Stimulated activated CD4-positive, alpha-beta T cell treated with anti-CD3 and anti-CD28 coated beads, Interleukin-2, amount 100 ng/mL, for 4 hours (primary cell): ENCODE measurements at places on chromosomes 6 and 20.

DNA sequence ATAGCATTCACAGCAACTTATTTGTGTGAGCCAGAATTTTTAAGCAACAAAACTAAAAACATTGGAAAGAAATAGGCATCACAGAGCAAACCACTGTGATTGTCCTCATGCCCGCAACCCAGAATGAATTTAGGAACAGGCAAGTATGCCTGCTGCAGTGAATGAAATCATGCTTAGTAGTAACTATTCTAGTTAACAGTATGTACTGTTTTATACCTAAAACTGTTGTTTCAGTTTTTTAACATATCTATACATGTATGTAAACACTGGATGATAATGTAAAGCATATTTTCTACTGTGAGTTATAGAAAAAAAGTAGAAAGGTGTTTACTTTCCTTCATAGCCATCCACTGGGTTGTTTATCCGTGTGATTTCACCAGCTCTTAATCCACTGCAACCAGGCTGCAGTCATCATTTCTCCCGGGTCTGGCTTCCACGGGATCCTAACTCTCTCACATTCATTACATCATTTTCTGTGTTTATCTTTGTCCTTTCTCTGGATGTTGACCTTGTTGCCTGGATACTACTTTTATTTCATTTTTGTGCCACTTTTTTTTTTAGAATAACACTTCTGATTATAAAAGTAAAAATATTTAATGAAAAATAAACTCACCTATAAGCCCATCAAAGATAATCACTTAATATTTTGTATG lies 3.6 kb upstream of the ARFGEF3 start:
- DNase-seq, result no peak

GRCh38 chr20:47843886-47844567 lies 58.7 kb upstream of the SULF2 start:
- no peak for DNase-seq

GRCh38 chr6:144632266-144632665 lies 347.1 kb downstream of the UTRN start:
- no peak for DNase-seq

GRCh38 chr6:131250122-131250521 lies 114.9 kb downstream of the AKAP7 start:
- no peak for DNase-seq

DNA sequence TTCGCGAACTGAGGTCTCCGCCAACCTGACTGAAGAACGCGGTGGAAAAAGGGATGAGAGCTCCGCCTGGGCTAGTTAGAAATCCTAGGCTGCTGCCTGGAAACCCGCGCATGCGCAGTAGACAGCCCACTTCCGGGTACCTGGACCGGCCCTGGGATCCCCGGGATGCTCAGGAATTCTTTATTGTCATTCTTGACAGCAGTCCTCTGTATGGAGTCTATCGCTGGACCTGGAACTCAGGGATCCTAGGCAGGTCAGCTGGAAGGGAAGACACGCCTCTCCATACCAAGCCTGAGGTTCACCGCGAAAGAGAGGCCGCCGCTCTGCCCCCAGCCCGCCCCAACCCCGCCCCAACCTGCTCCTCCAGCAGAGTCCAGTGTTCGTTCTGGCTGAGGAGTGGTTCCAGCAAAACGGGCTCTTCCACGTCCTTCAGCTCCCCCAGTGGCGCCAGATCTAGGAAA lies 1379.2 kb upstream of the DEFB115 start:
- no peak for DNase-seq

DNA sequence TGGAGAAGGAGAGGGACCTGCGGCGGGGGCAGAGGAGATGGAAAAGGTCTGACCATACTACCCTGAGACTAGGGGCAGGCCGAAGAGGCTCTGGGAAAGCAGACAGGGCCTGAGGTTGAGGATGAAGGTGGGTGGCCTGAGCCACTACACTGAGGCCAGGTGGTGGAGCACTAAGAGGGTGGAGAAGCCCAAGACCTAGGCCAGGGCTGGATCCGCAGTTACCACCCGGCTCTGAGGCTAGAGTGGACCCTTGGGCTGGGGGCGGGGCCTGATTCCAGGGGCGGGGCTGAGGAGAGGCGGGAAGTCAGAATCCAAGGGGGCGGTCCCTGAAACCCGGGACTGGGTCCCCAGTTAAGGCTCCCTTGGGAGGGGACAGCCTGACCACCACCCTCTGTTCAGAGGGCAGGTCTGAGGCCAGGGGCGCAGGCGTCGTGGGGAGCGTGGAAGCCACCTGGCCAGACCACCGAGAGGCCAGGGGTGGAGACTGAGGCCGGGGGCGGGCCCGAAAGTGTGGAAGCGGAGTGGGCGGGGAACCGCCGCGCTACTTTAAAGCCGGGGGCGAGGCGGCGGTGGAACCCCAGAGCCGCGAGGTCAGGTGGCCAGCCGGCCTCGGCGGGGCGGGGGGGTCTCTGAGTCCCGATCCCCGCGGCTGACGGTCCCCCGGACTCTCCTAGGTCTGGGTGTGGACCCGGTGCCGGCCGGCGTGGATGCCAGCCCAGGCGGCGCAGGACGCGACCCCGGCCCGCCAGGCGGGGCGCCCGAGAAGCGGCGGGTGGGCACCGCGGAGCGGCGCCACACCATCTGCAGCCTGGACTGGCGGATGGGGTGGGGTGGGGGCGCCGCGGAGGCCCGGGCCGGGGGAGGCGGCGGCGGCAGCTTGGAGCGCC lies 8.3 kb downstream of the CCM2L start:
- DNase-seq, result peak; percentile 16

DNA sequence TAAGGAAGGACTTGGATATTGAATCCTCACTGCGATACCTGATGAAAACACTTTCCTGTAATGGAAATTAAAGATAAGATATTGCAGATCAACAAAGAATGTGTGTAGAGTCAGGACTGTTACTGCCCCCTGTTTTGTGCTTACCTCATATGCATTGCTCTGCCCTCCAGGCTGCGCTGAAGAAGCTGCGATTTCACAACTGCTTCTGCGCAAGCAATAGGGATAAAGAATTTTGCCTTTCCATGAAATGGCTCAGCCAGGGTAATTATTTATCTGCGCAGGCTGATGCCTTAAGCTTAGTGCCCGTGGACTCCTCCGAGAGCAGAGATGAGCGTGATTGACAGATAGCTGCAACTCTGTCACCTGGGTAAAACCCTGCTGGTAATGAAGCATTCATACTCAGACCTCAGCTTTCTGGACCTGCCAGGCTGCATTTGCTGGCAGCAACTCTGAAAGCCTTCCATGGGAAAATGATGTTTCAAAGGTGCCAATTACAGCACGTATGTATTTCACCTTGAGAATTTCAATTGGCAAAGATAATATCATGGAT lies 370.6 kb downstream of the SAMD5 start:
- no peak for DNase-seq

GRCh38 chr6:13765570-13765969 lies 48.8 kb downstream of the MCUR1 start:
- DNase-seq, result no peak

GRCh38 chr6:74070091-74070490 lies 374.1 kb downstream of the CD109 start:
- DNase-seq, result no peak

DNA sequence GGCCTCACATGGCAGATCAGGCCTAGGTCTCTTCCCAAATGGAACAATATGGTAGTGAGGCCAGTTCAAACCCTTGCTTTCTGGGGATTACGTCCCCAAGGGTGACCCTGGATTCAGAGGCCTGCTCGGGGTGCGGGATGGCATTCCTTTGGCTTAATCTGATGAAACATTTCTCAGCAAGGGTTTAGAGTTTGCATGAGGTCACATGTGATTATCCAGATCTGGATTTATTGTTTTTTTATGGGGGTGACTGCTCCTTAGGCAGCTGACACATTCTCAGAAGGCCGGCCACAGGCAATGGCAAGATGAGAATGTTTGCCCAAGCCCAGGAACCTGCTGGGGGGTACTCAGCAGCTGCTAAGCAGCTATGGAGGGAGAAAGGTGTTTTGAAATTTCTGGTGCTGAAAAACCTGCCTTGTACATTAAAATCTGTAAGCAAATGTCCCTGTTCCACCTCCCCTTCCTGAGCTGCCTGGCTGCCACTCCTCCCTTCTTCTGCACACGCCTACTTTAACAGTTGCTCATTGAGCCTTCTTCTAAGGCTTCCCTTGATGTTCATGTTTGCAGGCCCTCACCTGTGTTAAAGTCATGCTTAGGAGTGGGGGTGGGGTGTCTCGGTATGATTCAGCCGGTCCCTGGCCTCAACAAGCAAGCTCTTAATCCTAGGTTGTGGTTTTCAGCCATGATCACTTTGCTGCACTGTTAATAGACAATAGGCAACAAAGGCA lies 37.9 kb upstream of the FUCA2 start:
- DNase-seq, result no peak

DNA sequence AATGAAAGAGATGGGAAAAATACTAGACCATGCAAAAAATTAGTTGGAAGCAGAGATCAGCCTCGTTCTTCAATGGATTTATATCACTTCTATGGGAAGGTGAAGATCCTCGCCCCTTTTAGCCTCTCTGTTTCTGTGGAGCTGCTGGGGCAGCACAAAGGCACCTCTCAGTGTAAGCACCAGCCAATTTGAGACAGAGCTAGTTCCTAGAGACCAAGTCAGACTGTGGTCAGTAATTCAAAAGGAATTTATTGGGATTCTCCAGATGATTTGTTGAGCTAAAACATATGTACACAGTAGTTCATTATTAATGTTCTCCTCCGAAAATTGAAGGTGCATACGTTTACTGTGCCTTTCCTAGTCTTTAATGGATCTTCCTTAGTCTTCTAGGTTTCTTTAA lies 42.4 kb downstream of the SCGN start:
- no peak for DNase-seq

GRCh38 chr6:3722785-3723184 lies 28.7 kb downstream of the PXDC1 start:
- no peak for DNase-seq

GRCh38 chr20:57409316-57409671 lies 18.1 kb downstream of the RBM38 start:
- DNase-seq, result no peak

DNA sequence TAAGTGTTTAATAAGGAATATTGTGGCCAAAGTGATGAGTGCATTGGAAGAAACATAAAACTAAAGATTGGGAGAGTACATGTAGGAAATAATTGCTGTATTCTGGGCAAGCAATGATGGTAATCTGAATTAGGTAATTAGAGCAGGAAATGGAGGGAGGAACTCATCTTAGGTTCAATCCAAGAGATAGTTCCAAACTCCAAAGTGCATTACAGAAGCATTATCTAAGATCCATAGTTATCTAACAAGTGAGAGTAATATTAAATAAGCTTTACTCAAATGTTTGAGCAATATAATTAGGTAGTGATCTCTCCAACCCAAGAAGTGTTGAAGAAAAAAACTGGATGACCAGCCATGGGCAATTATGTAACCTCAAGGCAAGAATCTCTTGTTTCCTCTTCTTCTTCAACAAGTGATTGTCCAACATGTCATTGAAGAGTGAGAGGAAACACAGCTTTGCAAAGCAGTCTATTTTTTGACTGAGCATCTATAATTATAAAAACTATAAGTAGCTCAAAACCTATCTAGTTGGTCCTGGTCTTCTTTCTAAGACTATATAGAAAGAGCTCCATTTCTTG lies 181.2 kb upstream of the TNFAIP3 start:
- DNase-seq, result no peak

- no peak for DNase-seq
These were observed 151.1 kb upstream of the B3GAT2 start for GRCh38 chr6:71107911-71108420.

DNA sequence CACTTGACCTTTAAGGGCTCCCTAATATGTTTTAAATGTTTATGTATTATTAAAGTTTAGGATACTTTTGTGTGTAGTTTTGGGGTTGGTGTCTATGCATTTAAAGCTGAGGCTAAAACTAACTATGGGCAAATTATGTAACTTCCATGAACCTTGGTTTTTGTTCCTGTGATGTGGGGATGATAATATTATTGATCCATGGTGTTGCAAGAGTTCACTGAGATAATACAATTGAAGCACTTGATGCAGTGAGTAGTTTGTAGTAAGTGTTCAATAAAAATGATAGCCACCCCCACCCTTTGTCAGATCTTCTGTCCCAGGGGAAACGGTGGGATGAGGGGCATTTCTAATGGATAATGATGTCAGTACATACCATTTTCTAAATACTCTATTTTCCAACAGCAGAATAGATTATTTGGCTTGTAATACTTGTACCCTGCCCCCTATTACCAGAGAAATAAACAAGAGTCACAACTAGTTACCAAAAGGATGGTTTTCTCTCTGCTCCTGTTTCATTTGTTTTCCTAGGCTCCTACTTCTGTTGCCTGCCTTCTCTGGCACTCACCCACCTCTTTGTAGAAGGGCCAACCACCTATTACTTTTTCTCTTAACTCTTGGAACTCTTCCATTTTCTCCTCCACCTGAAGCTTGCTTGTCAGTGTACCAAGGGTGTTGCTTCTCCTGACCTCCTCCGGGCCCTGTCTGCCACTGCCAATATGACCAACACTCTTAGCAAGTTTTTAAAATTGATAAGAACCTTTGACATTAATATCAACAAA lies 97.9 kb downstream of the RCAN2 start:
- no peak for DNase-seq

- DNase-seq, result no peak
These were observed 14.6 kb downstream of the MYBL2 start for GRCh38 chr20:43681468-43681942.

DNA sequence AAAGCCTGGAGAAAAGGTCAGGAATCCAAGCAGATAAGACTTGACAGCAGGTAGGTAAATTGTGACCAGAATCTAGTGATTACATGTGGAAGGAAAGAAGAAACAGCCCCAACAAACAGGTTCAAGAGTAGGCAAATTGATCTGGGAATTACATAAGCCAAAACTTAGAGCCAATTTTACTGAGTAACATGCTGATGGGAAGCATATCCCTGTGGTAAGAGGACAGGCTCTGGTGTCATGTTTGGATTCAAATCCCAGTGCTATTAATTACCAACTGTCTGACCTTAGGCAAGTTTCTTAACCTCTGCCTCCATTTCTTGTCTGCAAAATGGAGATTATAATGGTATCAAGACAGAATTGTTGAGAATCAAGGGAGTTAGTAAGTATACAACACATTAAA lies 20.4 kb downstream of the MCM9 start:
- DNase-seq, result no peak

- no peak for DNase-seq
These were observed 23.1 kb downstream of the ALDH5A1 start for GRCh38 chr6:24517659-24518543.

- DNase-seq, result no peak
These were observed 34.6 kb downstream of the HDAC2 start for GRCh38 chr6:113936093-113936934.

DNA sequence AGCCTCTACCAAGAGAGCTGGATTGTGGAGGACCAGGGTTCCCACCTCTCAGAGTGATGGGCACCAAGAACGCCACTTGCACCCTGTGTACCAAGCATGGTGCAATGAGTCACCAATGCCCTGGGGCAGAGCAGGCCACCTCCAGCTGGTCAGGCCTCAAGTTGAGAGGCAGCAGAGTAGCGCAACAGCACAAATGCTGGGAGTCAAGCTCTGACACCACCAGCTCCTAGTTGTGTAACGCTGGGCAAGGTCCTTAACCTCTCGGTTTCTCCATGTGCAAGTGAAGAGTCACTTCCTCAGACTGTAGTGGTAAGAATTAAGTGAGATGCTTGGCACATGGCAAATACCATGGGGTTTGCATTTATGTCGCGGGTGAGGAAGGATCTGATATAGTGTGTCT lies 25.6 kb downstream of the GFOD1 start:
- DNase-seq, result no peak
